C1 segment of cervical spinal cord (tissue), 14 donors: ENCODE measurements at places on chromosomes 13 and 19.

DNA sequence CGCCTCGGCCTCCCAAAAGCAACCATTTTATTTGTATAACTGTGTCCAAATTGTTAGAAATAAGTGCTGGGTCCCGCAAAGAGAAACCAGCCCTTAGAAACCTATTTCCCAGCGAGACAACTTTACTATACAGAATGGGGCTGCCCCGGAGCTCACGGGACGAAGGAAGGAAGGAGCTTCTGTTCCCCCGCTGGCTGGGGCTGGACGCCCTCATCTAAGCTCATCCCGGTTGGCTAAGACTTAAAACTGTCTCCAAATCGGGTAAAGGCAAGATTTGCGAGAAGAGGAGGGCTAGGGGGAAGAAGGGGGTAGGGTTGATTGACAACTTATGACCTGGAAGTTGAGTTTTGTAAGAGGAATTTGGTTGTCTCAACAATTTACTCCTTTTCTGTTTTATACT lies 12.3 kb upstream of the BSG start:
- no peak for DNase-seq

- no peak for DNase-seq
Observed at GRCh38 chr13:33849211-33849610, 31.3 kb downstream of the RFC3 start.

DNA sequence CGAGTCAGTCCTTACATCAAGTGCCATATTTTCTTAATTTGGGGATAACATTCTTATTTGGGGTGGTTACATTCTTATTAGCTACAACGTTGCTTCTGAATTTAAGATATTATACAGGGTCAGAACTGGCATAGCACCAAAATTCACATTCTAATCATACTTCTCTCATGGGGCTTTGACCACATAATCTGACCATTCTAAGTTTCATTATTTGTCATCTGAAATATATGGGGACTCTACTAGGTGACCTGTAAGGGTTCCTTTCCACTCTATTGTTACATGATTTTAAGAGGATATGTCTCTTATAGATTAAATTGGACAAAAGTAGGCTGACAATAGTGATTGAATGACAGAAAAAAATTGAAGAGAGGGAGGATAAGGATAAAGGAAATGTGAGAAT lies 536.5 kb downstream of the KCTD12 start:
- no peak for DNase-seq

DNA sequence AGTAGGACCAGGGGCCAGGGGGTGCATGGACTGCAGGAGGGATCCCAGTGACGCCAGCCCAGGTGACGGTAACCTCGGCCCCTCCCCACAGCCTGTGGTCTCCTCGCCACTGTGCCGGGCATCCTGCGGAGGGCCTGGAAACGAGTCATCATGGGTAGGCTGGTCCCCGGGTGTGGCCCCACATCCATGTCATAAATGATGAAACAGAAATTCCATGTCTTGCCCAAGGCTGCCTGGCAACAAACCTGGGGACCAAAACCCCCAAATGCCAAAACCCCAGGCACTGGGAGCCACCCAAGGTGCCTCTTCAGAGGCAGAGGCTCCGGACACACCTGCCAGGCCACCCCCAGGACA lies 20.9 kb downstream of the MAP2K2 start:
- DNase-seq: no peak

- no peak for DNase-seq
Observed at GRCh38 chr19:1324806-1325567, 39.3 kb downstream of the EFNA2 start.

- DNase-seq: no peak
Observed at GRCh38 chr13:39259371-39260140, 221.3 kb downstream of the NHLRC3 start.

GRCh38 chr13:99072356-99072755 lies 94.5 kb upstream of the DOCK9 start:
- no peak for DNase-seq

DNA sequence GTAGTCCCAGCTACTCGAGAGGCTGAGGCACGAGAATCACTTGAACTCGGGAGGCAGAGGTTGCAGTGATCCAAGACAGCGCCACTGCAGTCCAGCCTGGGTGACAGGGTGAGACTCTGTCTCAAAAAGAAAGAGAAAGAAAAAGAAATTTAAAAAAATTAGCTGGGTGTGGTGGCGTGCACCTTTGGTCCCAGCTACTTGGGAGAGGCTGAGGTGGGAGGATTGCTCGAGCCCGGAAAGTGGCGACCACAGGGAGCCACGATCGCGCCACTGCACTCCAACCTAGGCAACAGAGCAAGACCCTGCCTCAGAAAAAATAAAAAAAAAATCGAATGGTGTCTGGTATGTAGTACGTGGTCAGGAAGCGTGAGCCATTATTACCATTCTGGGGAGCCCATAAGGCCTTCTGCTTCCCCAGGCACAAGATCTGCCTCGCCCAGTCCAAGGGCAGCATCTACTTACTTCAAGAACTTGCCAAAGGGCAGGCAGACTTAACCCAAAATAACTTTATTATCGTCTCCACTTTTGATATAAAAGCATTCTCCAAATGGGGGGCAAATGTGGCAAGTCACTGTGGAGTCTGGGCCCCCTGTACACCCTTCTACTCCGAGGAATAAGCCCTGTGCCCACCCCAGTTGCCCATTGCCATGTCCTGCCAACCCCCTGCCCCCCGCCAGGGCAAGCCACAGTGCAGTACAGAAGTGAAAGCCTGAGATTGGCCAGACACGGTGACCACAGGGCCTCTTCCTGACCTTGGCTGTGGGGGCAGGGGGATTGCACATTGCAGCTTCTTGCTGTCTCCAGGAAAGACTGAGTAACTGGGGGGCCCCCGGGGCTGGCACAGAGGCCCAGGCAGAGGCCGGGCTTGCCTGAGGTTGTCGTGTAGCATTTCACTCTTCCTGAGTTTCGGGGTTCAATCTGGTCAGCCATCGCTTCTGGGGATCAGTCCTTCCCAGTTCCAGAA lies 12.6 kb downstream of the CCL25 start:
- no peak for DNase-seq

DNA sequence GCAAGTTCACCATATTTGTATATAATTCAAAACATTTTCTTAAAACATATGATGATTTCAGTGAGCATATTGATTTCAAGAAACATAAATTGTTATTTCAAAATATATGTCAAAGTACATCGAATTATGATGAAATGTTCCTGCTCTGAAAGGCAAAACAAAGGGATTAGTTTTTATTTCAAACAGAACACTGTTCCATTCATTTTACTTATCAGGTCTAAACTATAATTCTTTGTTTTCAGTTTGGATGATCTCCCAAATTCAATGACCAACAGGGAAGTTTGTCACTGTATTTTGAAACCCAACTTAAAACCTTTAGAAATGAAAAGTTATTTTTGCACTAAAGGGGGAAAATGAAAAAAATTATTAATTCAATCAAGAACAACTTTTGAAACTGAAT lies 610.2 kb downstream of the SLITRK1 start:
- DNase-seq: no peak

DNA sequence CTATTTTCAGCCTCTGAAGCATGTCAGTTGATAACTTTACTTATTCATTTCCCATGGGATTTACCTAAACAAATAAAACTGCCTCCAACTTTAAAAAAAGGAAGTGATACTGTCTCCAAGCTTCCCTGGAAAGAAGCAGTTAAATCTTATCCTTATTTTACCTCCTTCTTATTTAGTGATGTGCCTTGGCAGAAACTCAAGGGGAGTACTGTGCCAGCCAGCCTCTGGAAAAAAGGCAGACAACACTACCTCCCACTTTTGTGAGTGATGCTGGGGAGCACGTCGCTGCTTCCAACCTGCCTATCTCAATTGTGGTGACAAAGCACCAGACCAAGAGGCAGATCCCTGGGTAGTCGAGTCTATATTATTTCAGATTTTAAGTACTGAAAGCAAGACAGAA lies 765.6 kb downstream of the DIAPH3 start:
- DNase-seq: no peak

DNA sequence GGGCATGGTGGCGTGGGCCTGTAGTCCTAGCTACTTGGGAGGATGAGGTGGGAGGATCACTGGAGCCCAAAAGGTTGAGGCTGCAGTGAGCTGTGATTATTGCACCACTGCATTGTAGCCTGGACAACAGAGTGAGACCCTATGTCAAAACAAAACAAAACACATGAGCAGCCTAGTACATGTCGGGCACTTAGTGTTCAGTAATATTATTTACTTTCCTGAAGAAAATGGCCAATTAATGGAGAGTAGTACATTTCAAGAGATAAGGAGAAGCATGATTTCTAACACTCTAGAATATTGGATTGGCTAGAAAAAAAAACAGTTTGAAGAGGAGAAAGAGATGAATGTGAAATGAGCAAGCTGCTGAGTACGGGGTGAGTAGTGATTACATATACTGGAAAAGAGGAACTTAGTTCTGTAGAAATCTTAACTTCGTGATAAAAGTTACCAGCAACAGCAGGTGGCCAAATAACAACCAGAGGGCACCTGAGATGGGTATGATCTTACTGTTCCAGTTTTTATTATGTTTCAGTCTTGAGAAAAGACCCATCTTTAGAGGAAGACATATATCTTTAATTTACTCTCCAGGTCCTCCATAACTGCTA lies 36.2 kb downstream of the SPATA13 start:
- DNase-seq: no peak

DNA sequence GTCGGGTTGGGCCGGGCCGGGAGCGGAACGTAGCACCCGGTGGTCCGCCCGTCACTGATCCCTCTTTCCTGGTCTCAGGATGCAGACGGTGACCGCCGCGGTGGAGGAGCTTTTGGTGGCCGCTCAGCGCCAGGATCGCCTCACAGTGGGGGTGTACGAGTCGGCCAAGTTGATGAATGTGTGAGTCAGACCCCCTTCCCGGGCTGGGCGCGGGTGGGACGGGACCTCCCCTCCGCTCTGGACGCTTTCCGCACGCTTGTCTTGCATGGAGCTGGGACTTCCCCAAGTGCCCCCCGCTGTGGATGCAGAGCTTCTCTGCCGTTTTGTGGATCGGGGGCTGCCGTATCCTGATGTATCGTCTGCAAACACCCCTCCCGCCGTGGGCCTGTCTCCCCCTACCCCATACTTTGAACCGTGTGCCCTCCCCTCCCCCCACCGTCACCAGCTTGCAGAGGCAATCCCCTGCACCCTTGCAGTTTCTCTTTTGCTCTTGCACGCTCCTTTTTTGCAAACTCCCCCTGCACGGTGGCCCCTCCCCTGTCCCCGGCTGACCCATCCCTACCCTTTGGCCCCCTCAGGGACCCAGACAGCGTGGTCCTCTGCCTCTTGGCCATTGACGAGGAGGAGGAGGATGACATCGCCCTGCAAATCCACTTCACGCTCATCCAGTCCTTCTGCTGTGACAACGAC lies 669 bp downstream of the GADD45B start:
- peak; percentile 65 for DNase-seq

DNA sequence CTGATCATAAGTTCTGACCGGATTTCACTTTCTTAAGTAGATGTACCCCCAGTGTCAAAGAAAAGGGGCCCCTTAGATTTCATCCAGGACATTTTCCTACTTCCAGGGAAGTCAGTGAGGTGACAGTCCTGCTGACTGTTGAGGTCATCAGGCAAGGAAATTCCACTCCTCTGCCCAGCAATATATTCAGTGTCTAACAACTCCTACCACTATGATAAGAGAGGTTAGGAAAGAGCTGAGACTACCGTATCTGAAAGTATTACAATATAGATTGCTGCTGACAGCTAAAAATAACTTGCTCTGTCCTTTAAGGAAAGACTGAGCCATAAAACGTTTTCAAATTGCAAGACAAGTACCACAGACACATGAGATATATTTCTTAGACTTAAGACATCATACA lies 325.1 kb downstream of the EFNB2 start:
- no peak for DNase-seq

DNA sequence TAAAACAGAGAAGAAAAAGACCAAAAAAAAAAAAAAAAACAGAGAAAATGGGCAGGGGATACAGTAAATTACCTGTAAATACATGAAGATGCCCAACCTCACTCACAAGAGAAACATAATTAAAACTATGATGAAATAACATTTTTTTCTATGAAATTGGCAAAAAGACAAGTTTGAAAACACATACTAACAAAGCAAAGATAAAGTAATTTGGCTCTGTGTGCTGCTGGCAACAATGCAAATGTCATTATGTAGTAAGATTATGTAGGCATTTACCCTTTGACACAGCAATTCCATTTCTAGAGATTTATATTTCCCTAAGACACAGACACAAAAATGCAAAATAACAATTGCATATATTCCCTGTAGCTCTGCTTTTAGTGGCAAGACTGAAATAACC lies 20.2 kb downstream of the ZC3H13 start:
- DNase-seq: no peak

GRCh38 chr13:98365302-98365701 lies 188.2 kb upstream of the RNF113B start:
- no peak for DNase-seq

- DNase-seq: no peak
Observed at GRCh38 chr13:108323031-108323430, 53.5 kb downstream of the TNFSF13B start.

DNA sequence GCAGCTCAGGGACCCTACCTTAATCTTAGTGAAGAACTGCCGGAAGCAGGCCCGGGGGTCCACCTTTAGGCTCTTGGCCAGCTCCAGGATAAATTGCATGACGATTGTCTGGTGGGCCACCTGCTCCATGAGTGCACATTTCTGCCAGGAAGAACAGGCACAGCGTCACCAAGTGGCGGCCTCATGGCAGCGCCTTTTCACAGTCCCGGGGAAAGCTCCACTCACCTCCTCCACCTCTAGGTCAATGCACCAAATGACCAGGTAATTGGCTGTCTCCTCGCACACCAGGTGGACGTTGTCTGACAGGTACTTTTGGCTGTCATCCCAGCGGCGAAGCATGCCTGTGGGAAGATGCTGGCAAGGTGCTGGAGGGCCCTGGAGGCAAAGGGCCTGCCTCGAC lies 8.3 kb downstream of the CDC37 start:
- no peak for DNase-seq

DNA sequence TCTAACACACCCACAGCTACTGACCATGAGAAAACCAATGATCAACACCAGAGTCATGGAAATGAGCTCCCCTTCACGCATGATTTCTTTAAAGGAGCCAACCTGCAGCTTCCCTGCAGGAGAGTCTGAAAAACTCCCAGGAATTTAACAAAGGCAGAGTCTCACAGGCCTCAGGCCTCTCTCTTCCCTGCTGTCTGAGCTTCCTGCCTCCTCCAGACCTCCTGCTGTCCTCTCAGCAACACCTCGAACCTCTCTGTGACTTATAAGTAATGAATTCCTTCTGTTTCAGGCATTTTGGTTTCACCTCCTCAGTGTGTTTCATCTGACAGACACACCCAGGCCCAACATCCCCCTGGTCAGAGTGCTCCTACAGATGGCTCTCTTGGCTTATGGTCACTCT lies 1044.4 kb downstream of the UQCRFS1 start:
- no peak for DNase-seq

DNA sequence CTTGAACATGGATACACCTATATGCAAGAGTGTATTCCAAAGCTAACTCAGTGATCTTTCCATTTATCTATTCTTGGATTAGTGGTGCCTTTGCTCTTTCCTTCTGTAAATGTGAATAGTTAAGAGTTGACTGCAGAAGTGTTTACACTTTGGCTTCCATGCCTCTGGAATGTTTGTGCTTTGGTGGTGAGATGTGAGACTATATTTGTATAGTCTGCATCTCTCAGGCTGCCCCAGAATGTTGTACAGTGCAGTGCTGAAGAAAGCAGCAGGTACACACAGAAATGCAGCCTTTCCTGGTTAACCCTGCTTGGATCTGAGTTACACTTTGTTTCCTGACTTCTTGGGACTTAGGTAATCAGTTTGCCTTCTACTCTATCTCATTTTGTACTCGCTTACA lies 90.2 kb downstream of the DNAJC15 start:
- DNase-seq: no peak

- DNase-seq: no peak
Observed at GRCh38 chr19:10812902-10813404, 23.1 kb downstream of the TMED1 start.
